ENCODE measurements at places on chromosomes 11 and 22.

GRCh38 chr22:40451210-40451609 is 80.8 kb downstream of the SGSM3 start:
- DNase-seq = no peak

- DNase-seq = no peak
Measured at GRCh38 chr11:16856022-16856471, 117.6 kb downstream of the C11orf58 start.

DNA sequence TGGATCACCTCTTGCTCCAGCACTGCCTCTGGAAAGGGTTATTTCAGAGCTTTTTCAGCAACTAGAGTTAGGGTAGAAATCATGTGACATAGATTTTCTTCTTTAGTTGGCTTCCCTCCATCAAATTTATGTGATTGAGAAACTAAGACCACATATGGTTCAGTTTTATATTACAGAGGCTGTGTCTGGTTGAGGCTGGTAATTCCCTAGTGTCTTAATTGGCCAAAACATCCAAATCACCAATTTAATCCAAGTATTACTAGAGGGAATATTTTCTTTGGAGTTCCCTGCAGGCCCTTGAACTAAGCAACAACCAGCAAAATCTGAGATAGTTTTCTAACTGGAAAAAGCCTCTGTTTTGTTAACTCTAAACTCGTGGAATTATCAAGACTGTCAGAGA is 136.3 kb downstream of the ARHGAP42 start:
- no peak for DNase-seq

DNA sequence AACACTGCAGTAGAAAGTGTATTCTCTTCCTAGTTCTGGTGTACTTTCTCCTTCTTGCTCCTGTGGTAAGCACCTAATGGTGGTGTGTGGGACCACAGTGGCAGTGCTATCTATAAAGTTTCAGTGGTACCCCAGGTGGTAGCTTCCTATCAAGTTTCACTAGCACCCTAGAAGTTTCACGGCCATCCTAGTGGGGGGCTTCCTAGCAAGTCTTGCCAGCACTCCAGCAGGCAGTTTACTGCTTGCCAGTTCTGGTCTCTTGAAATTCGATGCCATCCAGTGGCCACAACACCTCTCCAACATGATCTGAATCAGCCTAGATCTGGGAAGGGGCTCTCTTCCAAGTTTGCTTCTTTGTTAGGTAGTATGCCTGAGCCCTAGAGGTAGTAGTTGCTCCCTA is 229.6 kb downstream of the SWAP70 start:
- DNase-seq = no peak

- DNase-seq = no peak
Measured at GRCh38 chr22:46596032-46596441, 24.1 kb upstream of the GRAMD4 start.

DNA sequence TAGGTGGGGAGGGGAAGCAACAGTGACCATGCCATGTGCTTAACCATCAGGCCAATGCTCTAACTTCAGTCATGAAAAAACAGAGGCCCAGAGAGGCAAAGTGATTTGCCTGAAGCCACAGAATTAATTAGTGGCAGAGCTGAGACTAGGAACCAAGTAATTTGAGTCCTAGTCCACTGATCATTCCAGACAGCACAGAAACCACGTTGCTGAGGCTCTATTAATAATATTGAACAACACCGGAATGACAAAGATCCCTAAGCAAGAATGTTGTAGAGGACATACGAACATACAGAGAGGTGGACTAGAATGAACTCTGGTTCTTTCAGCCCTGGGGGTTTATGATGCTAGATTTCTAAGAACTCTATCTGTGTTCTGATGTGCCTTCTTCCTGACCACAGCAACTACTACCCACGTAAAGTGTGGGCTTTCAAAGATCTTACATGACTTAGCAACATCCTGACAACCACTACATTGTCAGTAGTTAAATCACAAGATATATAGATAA is 92.3 kb downstream of the GAB2 start:
- no peak for DNase-seq

DNA sequence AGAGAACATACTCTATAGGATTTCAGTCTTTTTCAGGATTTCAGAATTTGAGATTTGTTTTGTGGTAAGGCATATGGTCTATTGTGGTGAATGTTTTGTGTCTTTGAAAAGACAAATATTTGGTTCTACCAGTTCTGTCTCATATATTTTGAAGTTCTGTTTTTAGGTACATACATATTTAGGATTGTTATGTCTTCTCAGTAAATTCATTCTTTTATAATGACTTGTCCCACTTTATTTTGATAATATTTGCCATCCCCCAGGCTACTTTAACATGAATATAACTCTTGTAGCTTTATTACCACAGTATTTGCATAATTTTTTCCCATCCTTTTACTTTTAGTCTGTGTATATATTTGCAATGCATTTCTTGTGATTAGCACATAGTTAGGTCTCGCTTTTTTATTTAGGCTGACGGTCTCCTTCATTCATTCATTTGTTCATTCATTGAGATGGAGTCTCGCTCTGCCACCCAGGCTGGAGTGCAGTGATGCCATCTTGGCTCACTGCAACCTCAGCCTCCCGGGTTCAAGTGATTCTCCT is 32.1 kb downstream of the MTMR3 start:
- peak; percentile 2 for DNase-seq

DNA sequence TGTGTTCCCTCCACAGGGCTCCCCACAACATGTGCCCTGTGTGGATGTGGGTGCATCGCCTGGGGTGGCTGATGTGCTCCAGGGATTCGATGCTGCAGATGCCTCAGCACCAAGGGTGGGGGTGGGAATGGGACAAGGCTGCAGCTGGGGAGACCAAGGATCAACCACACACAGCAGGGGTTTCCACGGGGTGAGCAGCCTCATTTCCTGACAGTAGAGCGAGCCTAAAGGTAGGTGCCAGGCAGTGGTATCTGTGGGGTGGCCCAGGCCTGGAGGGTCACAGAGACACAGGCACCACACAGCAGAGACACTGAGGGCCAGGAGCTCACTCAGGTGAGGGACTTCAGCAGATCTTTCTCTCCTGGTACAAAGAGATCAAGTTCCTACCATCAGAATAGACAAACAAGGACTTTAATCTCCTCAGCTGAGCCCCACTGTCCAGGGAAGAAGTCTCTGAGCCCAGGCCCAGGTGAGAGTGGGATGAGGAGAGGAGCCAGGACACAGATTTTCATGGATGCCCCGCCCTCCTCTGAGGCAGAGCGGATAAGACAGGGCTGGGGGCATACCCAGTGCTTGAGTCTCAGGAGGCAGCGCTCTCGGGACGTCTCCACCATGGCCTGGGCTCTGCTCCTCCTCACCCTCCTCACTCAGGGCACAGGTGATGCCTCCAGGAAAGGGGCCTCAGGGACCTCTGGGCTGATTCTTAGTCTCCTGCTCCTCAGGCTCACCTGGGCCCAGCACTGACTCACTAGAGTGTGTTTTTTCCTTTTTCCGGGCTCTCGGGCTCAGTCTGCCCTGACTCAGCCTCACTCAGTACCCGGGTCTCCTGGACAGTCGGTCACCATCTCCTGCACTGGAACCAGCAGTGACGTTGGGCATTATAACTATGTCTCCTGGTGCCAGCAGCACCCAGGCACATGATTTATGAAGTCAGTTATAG is 19.7 kb downstream of the GGTLC2 start:
- DNase-seq = no peak

DNA sequence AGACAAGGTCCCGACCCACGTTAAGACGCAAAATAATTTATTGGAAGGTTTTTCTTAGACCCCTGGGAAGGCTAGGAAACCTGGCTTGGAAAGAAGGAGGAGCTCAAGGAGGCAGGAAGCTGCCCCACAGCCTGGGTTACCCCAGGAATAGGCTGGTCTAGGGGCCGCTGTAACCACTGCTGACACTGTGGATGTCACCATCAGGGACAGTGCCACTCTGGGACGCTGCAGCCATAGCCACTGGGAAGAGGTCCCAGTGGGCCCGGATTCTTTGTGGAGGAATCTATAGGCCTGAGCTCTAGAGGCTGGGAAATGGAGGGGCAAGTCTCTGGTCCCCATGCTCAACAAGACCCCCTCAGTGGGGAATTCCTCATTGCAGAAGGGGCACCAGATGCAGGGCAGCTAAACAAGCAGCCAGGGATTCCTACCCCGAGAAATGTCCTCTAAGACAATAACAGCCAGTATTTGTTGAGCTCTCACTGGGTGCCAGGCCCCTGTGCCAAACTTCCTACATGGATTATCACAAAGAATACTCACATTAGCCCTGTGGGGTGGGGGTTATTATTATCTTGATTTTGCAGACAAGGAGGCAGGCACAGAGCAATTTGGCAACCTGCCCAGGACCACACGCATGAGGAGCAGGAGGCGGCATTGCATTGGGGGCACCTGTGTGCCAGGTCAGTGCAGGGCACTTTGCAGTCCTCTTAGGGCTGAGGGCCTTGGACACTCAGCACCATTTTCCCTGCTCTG is 19.5 kb upstream of the CHKA start:
- DNase-seq = no peak

GRCh38 chr22:36873614-36874308 is 13.0 kb downstream of the NCF4 start:
- no peak for DNase-seq

DNA sequence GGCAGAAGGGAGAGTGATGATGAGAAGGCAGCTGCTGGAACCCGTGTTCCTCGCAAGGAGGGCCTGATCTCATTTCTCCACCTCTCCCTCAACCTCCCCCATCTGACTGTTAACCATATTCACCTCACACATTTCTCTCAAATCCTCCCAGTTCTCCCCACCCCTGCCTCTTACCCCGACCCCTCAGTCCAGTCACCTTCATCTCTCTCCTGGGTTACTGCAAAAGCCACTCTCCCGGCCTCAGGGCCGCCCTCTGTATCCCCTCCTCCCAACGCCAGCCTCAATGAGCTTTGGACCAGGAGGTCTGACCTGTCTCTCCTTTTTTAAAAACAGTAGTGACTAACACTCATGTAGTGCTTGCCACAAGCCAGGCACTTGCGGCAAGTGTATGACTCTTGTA is 29.5 kb upstream of the LMO1 start:
- DNase-seq = no peak

DNA sequence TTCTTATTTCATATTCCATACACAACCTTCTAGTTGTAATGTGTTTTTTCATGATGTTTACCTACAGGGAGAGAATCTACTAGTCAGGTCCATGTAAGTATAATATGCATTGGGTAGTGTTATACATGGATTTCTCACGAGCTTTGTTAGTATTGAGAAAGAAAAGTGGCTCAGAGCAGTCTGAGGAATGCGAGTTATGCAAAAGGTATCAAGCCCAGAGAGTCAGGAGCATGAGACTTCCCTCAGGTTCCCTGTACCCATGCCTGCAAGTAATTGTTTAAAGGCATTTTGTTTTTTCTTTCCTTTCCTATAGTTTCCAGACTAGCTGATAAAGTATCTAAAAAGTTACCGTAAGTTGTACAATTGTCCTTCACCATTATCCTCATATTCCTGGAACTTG is 66.1 kb downstream of the STK33 start:
- DNase-seq = no peak

DNA sequence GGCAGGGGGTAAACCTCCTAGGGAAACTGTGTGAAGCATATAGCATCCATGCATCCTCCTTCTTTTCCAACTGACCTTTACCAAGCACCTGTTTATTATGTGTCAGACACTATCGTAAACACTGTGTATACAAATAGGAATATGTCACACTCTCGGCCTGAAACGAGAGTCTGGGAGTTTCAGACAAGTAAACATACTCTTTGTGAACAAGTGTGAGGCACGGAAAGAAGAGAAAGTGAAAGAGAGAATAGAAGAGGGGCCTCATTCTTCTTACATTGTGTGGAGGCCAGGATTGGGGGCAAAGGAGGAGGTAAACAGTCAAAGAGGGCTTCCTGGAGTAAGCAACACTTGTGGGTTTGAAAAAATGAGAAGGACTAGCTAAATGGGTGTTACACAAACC is 16.4 kb downstream of the CSNK2A3 start:
- no peak for DNase-seq

- DNase-seq = peak; percentile 19
Measured at GRCh38 chr11:14015711-14016110, 53.2 kb downstream of the SPON1 start.

DNA sequence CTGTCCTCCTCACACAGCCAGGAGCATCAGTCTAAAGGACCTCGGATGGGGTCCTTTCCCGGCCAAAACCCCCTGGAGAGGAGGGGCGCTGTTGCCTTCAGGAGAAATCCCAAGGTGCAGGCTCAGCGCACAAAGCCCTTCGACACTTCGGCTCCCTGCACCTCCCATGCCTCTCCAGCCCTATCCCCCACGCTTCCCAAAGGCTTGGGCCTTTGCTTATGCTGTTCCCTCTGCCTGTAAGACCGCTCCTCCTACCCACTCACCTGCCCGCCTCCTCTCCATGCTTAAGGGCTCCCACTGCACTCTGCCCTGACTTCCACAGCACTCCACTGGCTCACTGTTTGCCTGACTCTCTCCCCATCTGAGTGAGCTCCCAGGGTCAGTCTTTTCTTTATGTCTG is 13.5 kb downstream of the SLC15A3 start:
- DNase-seq = no peak

DNA sequence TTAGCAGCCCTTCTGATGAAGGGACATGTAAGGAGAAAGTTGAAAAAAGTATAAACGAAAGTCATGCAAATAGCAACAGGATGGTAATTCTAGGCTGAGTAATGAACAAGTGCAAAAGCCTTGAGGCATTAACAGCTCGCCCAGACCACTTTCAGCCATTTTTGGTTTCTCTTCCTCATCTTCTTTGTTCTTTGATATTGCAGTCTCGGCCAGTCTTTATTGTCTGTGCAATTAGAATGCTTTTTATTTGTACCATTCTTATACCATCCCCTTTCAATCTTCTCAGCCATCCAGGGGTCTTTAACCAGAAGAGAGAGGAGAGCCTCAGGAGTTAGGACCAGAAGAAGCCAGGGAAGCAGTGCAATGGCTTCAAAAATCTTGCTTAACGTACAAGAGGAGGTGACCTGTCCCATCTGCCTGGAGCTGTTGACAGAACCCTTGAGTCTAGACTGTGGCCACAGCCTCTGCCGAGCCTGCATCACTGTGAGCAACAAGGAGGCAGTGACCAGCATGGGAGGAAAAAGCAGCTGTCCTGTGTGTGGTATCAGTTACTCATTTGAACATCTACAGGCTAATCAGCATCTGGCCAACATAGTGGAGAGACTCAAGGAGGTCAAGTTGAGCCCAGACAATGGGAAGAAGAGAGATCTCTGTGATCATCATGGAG is 7.3 kb downstream of the TRIM34 start:
- DNase-seq = no peak

GRCh38 chr22:45407793-45408192 is 5.6 kb downstream of the SMC1B start:
- DNase-seq = no peak

DNA sequence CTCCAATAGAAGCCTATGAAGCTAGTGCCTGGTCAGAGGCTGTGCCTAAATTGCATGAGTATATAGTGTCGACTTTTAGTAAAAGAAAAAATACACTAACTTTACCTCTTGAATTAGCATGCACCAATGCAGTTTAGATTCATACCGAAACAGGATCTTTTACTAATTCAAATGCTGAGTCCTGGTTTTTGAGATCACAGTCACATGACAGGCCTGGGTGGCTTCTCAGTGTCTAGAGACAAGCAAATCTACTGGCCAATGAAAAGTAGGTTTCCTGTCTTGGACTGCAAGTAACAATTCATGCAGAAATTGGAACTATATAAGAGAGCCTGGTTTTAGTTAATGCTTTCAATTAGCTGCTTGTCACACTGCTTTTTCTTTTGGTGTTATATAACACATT is 7.2 kb downstream of the ARHGEF12 start:
- no peak for DNase-seq

Measured in HS-5 (cell line).